ENCODE measurements at places on chromosomes 13 and 19.

DNA sequence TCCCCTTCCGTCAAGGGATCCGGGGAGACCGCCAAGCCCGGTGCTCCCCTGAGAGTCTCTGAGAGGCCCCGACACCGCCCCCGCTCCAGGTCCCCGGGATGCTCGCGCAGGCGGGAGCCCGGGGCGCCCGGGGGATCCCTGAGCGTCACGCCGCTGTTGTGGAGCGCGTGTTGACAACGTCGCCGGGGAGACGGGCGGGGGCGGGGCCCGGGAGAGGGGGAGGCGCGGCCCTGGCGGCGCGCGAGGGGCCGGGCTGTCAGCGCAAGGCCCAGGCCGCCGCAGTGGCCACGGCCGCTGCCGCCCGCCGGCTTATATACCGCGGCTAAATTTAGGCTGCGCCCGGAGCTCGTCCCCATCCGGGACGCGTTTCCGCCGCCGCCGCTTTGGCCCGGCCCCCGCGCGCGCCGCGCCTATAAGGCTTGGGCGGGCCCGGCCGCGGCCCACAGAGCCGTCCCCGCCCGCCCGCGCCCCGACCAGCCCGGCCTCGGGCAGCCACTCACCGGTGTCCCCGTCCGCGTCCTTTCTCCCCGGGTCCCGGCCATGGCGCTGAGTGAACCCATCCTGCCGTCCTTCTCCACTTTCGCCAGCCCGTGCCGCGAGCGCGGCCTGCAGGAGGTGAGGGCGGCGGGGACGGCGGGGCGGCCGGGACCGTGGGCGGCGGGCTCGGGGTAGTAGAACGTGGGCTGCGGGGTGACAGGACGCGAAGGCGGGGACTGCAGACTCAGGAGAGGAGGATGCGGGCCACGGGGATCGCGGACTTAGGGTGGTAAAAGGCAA is at the start of gene KLF2:
TSS of gene KLF2 (plus strand) at position 443 of the 777 bp plus-strand sequence. CDS start at position 541, 98 bp downstream.
- DNase-seq: peak; percentile 93

DNA sequence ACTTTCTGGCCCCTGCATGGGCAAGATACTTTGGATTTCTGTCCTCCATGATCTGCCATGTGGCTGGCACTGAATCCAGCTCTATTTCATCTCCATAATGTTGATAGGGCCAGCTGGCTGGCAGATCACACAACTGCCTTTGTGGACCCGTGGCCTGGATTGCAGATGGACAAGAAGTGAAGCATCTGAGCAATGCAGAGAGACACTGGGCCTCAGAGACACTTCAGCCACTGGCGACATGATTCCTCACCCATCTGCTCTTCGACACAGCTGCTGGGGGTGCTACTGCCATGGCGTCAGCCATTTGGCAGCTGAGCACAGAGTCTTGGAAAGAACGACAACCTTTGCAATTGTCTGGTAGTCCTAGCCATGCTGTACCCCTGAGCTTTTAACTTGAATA is 79.5 kb upstream of the MYO16 start:
- DNase-seq: no peak

- DNase-seq: peak; percentile 40
These were observed 50.0 kb upstream of the GPR183 start for GRCh38 chr13:99357131-99357596.

DNA sequence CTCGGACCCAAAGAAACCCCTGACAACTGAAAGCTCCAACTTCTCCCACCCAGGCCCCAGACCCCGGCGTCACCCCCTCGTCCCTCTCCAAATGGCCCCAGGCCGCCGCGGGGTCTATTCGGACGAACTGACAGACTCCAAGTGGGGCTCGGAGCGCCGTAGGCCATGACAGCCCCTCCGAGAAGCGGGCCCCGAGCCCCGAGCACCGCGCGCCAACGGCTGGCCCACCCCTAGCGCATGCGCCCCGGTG is 360 bp downstream of the DDX39A start:
- DNase-seq: no peak

- DNase-seq: no peak
These were observed 424.6 kb downstream of the TSHZ3 start for GRCh38 chr19:30924670-30925069.

GRCh38 chr13:97896446-97896845 is 57.0 kb upstream of the IPO5 start:
- no peak for DNase-seq

DNA sequence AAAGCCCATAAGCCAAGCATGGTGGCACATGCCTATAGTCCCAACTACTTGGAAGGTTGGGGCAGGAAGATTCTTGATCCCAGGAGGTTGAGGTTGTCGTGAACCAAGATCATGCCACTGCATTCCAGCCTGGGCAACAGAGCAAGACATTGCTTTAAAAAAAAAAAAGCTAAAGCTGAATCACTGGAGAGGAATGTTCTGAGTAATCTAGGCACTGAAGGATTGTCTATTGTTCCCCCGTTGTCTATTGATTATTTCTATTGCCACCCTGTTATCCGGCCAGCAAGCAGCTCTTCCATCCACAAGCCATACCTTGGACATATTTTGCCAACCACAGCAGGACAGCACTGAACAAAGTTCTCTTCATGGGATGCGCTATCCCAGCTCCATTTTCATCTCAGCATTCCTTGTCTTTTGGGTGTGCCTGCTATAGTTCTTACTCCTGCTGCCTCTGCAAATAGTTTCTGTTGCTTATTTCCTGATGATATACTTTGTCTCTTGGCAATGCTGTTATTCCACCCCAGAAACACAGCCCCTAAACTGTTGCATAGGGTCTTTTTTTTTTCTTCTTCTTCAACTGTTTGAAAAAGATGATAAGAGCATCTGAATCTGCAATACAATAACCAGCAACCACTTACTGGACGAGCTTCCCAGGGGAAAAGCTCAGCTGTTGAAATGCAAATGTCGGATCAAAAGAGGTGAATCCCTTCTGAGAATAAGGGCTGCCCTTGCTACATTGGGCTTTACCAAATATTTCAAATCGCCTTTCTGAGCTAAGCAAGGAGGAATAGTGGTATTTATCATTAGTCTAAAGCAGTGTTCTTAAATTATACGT is 22.2 kb upstream of the SIAH3 start:
- no peak for DNase-seq

GRCh38 chr19:7533281-7533885 is 2.1 kb upstream of the PNPLA6 start:
- DNase-seq: no peak

DNA sequence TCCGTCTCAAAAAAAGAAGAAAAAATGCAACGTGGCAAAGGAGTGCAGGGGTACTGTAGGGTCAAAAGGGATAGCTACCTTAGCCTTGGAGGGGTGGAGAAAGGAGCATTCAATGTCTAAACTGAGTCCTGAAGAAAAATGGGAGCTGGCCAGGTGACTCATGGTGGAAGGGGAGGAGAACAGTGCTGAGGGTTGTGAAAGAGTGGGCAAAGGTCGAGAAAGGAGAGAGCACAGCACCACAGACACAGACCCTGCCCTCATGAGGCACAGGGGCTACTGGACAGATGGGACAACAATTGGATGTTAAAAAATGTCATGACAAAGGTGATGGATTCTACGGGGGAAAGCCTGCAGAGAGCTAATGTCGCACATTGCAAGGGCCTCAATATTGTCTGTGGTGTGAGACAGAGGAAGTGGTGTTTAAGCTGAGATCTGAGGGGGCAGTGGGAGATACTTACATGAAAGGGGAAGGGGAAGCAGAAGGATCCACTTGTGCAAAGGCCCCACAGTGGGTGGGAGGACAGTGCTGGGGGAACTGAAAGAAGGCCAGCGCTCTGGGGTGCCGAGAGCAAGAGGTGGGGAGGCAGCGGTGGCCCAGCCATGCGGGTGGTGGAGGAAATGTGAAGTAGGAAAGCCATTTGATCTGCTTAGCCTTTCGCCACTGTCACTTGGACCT is 42.9 kb upstream of the URAD start:
- no peak for DNase-seq

DNA sequence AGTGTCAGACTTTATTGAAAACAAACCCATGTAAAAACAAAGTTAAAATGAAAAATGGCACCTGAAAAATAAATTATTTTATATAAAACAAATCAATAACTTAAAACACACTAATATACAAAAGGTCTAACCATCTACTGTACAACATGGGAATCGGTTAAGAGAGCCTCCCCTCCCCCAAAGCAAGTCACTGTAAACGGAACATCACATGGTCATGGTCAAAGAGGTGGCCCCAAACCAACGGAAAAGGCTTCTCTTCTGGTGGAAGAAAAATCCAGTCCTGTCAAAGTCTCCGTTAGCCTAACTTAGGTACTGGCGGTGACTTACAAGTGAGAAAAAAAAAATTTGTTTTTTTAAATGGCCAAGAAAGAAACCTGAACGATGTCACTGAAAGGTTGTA is 15.7 kb upstream of the TIMM44 start:
- no peak for DNase-seq

- no peak for DNase-seq
These were observed 4.3 kb downstream of the NDFIP2 start for GRCh38 chr13:79485014-79485811.

All from T-cell (primary cell).